ENCODE measurements at places on chromosomes 12 and 14.

DNA sequence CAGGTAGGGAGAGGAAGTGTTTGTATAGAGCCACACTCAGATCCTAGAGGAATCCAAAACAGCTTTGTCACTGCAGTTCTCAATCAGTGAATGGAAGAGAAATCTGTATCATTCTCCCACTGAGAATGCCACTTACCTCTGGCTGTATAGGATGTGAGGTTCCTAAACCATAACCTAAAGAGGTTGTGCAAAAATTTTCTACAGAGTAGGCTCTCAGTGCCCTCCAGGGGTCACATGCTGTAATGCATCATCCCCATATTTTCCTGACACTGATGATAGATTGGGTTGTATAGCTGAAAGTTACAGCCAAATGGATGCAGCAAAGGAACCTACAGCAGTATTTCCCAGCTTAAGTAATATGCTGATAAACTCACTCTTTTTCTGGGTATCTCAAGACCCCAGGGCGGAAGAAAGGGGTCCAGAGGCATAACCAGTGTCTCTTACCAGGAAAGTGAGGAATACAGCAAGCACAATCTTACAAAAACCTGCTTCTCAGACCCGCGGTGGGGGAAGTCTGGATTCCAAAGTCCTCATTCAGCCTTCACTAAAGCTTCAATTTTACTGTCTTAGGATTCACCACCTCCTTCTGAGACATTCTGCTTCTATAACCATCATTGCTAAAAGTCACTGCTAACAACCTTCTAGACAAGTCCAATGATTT is 3.8 kb downstream of the BCDIN3D start:
- peak; percentile 52 for DNase-seq

- DNase-seq, result no peak
These were observed 721 bp upstream of the CTSG start for GRCh38 chr14:24576771-24577170.

GRCh38 chr12:105083551-105084105 is 630 bp downstream of the ALDH1L2 start:
- no peak for DNase-seq

DNA sequence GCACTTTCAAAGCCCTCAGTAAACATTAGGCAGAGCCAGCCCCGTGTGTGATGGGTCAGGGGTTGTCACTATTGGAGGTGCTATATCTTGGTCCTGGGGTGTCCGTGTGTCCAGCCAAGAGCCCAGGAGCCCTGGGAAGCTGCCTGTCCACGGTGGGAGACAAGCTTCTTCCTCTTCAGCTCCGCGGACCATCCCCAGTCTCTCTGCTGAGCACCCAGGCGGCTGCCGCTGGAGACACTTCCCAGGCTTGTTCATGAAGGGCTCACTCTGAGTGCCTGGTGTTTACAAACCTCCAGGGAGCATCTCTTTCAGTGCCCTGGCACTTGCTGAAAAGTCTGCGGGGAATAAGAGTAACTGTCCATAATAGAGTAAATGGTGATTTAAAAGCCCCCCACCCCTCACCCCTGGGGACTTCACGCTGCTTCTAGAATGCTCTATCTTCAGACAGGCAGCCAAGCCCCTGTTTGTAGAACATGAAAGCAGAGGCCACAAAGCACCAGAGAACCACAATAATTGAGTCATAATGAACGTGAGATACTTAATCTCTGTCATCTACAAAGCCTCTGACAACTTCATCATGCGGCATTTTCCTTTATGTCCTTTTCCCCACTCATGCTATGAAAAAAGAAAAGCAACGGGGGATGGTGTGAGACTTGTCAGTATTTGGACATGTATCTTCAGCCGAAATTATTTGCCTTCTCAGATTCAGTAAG is 178.6 kb downstream of the TMEM132C start:
- no peak for DNase-seq

DNA sequence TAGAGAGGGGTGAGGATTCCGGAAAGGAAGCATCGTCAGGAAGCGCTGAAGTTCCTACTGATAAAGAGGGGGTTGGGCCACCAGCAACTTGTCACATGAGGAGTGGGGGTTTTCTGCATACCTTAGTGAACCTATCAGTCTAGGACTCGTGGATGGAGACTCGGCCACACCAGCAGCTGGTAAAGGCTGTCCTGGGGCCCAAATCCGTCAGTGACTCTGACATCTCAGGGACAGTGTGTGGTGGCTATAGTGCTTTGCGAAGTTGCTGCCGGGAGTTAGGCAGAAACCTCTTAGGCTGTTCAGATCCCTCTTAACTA is 16.4 kb downstream of the RNASE2 start:
- DNase-seq, result no peak

DNA sequence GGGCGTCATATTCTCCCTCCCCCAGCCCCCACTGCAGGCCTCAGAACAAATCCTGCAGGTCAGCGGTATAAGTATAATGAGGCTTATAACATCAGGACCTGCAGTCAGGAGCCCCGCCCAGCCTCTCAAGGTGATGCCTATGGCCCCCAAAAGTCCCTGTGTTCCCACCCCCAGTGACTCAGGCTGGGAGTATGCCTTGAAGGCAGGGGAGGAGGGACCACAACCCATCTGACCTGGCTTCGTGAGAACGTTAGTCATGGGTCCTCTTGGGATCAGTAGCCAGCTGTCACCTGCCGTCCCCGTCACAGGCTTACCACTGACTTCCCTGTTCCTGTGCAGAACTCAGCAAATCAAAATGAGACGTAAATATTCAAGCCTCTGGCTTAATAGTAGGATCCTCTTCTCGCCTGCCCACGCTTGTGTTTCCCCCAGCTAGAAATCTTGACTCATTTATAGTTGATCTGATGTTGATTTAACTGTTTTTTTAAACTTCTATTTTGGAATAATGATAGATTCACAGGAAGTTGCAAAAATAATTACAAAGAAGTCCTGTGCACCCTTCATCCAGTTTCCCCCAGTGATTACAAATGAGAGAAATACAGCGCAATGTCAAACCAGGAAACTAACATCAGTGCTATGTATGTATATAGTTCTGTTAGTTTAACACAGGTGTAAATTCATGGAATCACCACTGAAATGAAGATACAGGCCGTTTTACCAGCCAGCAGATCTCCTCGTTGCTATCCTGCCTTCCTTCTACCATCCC is 107.5 kb downstream of the ADGRD1 start:
- no peak for DNase-seq

DNA sequence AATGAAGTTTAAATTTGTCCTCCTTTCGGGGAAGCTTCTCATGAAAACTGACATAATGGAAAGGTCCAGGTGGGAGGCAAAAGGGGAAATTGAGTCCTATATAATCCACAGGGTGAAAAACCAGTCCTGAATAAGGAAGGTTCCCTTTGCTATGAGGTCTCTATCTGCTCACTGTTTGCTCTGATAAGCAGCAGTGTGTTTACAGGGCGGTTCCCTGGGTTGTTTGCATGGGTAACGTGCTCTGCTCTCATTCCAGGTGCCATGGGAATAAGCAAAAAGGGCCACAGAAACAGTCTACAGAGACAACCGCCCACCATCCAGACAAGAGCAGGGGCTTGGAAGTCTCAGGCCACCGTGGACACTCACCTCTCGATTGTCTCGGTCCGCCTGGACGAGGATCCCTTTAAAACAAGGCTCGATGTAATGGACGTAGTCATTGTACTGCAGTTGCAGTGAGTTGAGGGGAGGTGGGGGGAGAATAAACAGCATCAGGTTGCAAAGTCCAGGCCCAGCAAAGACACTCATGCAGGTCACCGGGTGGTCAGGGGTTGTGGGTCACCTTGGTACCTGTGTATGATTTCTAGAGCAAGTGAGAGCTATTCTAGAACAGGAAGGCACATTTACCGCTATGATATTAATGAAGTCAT is 32.7 kb downstream of the CACNA2D4 start:
- no peak for DNase-seq

GRCh38 chr12:103301642-103302591 is 193.9 kb downstream of the C12orf42 start:
- DNase-seq, result no peak

GRCh38 chr12:93181409-93181965 is 196.2 kb upstream of the NUDT4 start:
- no peak for DNase-seq

DNA sequence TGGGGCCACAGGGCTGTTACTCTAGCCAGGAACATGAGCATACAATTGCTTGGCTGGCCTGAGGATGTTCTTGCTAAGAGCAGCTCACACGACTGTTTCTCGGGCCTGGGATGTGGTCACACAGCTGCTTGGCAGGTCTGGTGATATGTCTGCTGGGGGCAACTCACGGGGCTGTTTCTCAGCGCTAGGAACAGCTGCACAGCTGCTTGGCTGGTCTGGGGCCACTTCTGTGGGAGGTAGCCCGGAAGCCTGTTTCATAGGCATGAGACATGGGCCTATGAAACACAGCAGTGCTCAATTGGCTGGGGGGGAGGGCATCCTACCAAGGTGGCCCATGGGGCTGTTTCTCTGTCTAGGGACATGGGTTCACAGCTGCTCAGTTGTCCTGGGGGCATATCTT is 73.4 kb upstream of the DDHD1 start:
- no peak for DNase-seq

GRCh38 chr14:99266181-99267178 is 5.5 kb downstream of the BCL11B start:
- peak; percentile 75 for DNase-seq

- no peak for DNase-seq
These were observed 107.2 kb downstream of the DPF3 start for GRCh38 chr14:72786378-72787350.

DNA sequence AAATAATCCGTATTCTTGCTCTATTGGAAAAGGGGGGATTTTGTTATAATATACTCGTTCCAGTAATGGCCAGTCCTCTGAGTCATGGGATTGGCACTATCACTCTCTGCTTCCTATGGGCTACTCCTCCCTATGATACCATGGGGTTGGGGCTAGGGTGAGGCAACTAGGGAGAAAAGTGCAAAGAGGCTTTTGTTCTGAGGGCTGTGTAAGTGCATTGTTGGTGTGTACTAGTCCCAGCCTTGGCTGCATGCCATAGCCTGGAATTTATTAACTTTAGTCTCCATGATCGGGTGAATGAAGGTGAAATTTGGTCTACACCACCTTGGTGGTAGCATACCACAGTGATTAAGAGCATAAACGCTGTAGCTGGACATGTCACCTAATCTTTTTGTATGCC is 247.6 kb downstream of the RPAP3 start:
- no peak for DNase-seq

DNA sequence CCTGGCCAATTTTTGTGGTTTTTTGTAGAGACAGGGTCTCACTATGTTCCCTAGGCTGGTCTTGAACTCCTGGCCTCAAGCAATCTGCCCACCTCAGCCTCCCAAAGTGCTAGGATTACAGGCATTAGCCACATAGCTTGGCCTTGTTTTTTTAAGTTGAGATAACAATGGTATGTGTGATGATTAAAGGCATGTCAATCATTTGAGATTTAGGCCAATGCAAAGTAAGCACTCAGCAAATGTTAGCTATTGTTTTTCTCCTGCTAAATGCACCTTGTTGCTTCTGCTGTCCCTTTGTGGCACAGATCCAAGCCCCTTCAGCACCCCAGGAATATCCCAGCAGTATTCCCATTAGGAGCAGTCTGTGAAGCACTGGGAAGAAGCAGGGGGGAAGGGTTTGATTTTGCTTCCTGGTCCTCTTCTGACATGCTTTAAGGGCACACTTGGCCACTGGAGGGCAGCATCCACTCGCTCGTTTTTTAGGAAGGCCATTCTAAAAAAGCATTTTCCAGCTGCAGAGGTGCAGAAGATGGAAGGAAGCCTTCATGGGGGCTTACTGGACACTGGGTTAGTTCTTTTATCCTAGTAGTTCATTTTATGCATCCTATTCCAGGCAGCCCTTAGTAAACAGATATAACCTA is 70.2 kb upstream of the ZFP36L1 start:
- peak; percentile 75 for DNase-seq

GRCh38 chr12:16437926-16438325 is 90.5 kb downstream of the MGST1 start:
- DNase-seq, result no peak

DNA sequence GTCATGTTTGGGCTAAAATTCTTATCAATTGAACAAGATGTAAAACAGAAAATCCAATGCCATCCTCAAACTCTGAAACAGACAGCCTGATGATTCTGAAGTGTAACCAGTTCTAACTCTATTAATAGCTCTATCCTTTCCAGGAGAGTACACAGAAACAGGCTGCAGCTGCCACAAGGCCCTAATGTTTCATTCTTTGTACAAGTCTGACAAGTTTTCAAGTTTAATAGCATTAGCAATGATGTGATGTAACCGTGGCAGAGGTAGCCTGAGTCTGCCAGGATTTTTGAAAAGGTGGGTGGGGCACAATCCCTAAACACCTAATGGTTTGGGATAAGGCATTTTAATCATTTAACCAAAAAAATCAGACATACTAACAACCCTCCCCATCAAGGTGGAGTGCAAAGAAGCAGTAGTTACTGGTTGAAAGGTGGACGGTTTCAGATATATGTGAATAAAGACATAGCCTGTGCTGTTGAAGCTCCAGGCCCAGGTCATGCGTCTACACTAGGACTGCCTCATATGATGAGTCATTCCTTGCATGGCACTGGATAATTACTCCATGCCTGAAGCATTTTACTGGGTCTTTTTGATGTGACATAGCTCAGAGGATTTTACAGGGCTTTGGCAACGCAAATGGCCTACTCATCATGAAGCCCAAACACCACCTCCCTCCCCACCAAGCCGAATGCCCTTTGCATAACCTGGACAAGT is 145.1 kb upstream of the GRIP1 start:
- no peak for DNase-seq
